ENCODE measurements at places on chromosomes 4 and X.
A peak's percentile ranks its signal among the peaks of the same experiment; 100 is the strongest.

GRCh38 chr4:104973708-104974107 lies 173.0 kb upstream of the TET2 start:
- no peak for DNase-seq
- H3K4me3 ChIP-seq = no peak overlapping the region
- no peaks in the 10 kb centered on the region for H3K4me1 ChIP-seq
- no peak overlapping the region for H3K27ac ChIP-seq
- no peaks in the 10 kb centered on the region for H3K36me3 ChIP-seq

DNA sequence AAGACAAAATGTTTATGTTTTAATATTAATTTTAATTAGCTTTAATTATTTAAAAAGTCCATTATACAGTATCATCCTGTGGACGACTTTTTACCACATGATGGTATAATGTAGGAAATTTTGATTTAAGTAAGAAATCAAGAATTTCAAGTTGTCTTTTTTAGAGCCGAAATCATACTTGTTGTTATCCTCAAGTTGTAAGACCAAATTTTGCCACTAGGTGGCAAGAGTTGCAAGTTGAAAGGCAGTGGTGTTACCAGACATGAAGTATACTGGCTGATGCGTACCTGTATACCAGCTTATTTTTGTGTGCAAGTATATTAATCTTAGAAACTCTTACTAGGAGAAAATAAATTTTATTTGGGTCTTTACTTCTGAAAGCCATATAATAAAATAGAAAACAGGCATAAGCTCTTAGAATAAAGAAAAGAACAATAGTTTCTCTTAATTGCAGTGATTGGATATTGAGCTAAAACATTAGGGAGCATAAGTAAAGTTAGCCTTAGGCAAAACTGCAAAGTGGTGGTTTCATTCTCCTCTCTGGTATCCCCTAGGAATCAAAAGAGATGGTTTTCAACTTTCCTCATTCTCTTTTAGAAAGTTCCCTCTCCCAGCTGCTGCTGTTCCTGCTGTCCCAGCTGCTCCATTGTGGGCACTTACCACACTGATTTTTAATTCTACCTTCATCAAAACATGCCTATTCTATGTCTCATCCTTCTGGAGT lies 118.0 kb upstream of the WDFY3 start:
- H3K36me3 ChIP-seq = no peaks in the 10 kb centered on the region
- no peak overlapping the region for H3K27ac ChIP-seq
- DNase-seq = no peak

- no peaks in the 10 kb centered on the region for H3K27me3 ChIP-seq
- no peak overlapping the region for H3K4me3 ChIP-seq
- H3K4me1 ChIP-seq = no peaks in the 10 kb centered on the region
- H3K36me3 ChIP-seq = no peaks in the 10 kb centered on the region
- no peak for DNase-seq
These were observed 99.9 kb downstream of the ENPP6 start for GRCh38 chr4:184117662-184118199.

- no peak overlapping the region for H3K27ac ChIP-seq
- H3K27me3 ChIP-seq = no peaks in the 10 kb centered on the region
- DNase-seq = peak; percentile 22
- no peak overlapping the region for H3K4me3 ChIP-seq
- H3K36me3 ChIP-seq = no peaks in the 10 kb centered on the region
- H3K4me1 ChIP-seq = peaks cover 25% of the 10 kb centered on the region
These were observed 24.4 kb downstream of the RTL5 start for GRCh38 chrX:72107320-72107719.

GRCh38 chrX:57573754-57574153 lies 18.1 kb upstream of the ZXDB start:
- no peaks in the 10 kb centered on the region for H3K27me3 ChIP-seq
- no peaks in the 10 kb centered on the region for H3K36me3 ChIP-seq

- H3K27ac ChIP-seq = no peak overlapping the region
- no peaks in the 10 kb centered on the region for H3K36me3 ChIP-seq
- no peak for DNase-seq
- H3K4me3 ChIP-seq = no peak overlapping the region
- no peaks in the 10 kb centered on the region for H3K4me1 ChIP-seq
These were observed 258.4 kb downstream of the MAPK10 start for GRCh38 chr4:86101410-86101809.

GRCh38 chr4:164081801-164082200 lies 587.3 kb downstream of the TMA16 start:
- no peaks in the 10 kb centered on the region for H3K4me1 ChIP-seq
- H3K27ac ChIP-seq = no peak overlapping the region
- H3K27me3 ChIP-seq = no peaks in the 10 kb centered on the region
- no peak overlapping the region for H3K4me3 ChIP-seq

DNA sequence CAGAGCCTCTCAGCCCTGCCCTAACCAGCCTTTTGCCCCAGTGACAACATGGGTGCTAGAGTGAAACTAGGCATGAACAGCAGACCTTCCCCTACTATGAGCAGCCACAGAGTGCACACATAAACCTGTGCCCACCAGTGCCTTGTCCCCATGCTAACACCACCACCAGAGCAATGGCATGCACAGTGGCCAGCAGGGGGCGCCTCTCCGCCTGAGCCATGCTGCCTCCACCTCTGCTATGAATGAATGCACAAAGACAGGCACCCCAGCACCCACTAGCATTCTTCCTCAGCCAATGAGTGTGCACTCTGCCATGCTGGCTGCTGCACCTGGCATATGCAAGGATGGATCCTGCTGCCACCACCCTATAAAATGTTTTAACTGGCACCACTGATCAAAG lies 286.9 kb upstream of the FGF16 start:
- H3K27me3 ChIP-seq = no peaks in the 10 kb centered on the region
- DNase-seq = no peak
- no peaks in the 10 kb centered on the region for H3K36me3 ChIP-seq
- no peak overlapping the region for H3K27ac ChIP-seq
- H3K4me3 ChIP-seq = no peak overlapping the region

GRCh38 chr4:95158626-95159025 lies 390.1 kb downstream of the UNC5C start:
- H3K27me3 ChIP-seq = no peaks in the 10 kb centered on the region
- H3K4me3 ChIP-seq = no peak overlapping the region
- H3K4me1 ChIP-seq = peaks cover 14% of the 10 kb centered on the region
- no peaks in the 10 kb centered on the region for H3K36me3 ChIP-seq
- no peak overlapping the region for H3K27ac ChIP-seq

DNA sequence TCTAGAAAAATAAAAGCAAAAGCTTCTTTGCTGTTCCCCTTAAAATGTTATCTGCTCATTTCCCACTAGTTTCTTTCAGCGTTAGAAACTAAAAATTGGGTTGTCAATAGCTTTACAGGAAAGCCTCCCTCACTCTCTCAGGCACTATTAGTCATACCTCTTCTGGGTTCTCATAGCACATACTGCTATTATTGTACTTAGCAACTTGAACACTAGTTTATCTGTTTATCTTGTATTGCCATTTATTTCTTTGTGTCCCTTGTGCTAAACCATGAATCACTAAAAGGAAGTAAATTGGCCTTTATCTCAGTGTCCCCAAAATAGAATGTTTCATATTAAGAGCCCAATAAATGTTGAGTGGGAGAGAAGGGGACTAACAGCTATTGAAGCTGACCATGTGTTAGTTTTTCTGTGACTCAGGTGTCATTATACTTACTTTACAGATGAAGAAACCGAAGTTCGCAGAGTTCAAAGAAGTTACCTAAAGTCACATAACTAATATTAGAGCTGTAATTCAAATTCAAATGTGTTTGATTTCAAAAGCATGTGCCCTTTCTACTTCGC lies 124.8 kb upstream of the CITED1 start:
- no peak for DNase-seq
- H3K36me3 ChIP-seq = no peaks in the 10 kb centered on the region
- no peaks in the 10 kb centered on the region for H3K4me1 ChIP-seq
- no peak overlapping the region for H3K4me3 ChIP-seq
- no peak overlapping the region for H3K27ac ChIP-seq

- no peaks in the 10 kb centered on the region for H3K36me3 ChIP-seq
- no peak overlapping the region for H3K27ac ChIP-seq
- no peak overlapping the region for H3K4me3 ChIP-seq
- no peak for DNase-seq
These were observed 77.8 kb upstream of the SH3RF1 start for GRCh38 chr4:169348541-169348940.

- no peaks in the 10 kb centered on the region for H3K4me1 ChIP-seq
- no peak overlapping the region for H3K27ac ChIP-seq
- no peaks in the 10 kb centered on the region for H3K27me3 ChIP-seq
These were observed 500.7 kb downstream of the ZNF674 start for GRCh38 chrX:46044486-46044885.

- H3K4me3 ChIP-seq = no peak overlapping the region
- no peaks in the 10 kb centered on the region for H3K27me3 ChIP-seq
These were observed 1195.9 kb upstream of the PRKX start for GRCh38 chrX:4909348-4909747.

DNA sequence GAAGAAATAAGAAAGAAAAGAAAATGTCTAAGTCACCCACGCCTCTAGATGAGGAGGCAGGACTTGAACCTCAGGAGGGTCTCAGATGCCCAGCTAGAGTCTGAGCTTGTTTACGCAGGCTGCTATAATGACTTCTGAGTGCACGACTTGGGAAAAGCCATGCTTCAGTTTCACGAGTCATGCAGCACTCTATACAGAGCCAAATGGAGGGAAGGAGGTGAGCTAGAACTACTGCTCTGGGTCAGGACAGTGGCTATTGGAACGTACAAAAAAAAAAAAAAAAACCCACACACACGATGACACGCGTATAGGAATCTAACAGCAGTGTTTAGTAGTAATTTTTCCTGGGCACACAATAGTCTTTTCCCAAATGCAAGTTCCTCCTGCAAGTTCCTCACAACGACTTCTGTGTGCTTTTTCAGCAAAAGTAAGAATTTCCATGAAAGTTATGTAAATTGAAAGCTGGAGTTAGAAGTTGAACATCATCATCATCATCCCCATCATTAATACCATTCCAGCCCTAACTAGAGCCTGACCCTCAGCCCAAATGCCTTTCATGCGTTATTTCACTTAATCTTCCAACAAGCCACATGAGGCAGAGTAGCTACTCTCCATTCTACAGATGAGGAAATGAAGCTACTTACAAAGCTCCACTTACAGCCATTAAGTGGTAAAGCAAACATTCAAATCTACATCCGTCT lies 36.6 kb downstream of the IRF2 start:
- H3K36me3 ChIP-seq = no peaks in the 10 kb centered on the region
- no peak for DNase-seq
- H3K27me3 ChIP-seq = no peaks in the 10 kb centered on the region
- H3K27ac ChIP-seq = no peak overlapping the region
- H3K4me1 ChIP-seq = peaks cover 43% of the 10 kb centered on the region

DNA sequence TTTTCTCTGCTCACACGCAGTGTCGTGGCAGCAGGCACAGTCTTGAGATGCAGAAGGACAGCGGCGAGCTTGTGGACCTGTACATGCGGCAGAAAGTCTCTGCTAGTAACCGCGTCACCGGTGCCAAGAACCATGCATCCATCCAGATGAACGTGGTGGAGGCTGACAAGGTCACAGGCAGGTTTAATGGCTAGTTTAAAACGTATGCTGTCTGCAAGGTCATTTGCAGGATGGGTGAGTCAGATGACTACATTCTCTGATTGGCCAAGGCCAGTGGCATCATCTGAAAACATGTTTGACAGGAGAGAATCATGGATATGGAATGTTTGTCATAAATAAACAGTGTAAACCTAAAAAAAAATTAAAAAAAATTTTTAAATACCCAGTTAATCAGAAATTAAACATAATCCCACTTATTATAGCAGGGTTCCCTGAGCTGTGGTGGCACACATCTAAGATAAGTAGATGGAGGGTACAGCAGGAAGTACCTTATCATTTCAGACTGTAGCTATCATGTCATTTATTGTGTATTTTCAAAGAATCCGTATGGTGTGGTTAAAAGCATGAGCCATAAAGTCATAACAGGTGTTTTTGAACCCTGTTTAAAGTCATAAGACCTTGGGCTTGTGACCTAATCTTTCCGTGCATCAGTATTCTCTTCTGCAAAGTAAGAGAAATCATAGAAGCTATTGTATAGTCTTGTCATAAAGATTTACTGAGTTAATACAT lies 7.5 kb upstream of the BMP2K start:
- H3K27me3 ChIP-seq = no peaks in the 10 kb centered on the region
- H3K27ac ChIP-seq = no peak overlapping the region
- no peak for DNase-seq
- no peaks in the 10 kb centered on the region for H3K36me3 ChIP-seq
- no peaks in the 10 kb centered on the region for H3K4me1 ChIP-seq
- H3K4me3 ChIP-seq = no peak overlapping the region

DNA sequence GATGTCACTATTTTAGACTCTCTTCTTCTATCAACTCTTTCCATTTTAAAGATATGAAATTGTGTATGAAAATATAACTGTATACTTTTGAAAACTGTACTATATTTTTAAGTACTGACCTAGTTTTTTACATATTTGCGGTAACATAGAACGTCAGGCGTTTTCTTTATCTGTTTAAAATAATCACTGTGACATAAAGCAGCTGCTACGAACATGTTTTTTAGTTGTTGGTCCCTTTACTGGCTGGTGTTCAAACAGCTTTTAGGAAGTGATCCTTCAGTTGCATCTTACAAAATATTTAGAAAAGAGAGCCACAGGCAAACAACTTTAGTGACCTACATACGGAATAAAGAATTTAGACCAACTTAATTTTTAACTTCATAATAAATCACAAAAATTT lies 73.1 kb downstream of the METTL14 start:
- H3K36me3 ChIP-seq = peaks cover 10% of the 10 kb centered on the region
- H3K4me3 ChIP-seq = no peak overlapping the region
- no peak for DNase-seq

Data from CD8-positive, alpha-beta memory T cell (primary cell).